ENCODE measurements at places on chromosomes 16 and 17.

- no peak for DNase-seq
Observed at GRCh38 chr17:1629504-1630310, 1.1 kb upstream of the SLC43A2 start.

GRCh38 chr16:55568207-55568606 lies 1.7 kb downstream of the CAPNS2 start:
- peak; percentile 26 for DNase-seq

- no peak for DNase-seq
Observed at GRCh38 chr16:58933186-58933585, 199.1 kb upstream of the GOT2 start.

DNA sequence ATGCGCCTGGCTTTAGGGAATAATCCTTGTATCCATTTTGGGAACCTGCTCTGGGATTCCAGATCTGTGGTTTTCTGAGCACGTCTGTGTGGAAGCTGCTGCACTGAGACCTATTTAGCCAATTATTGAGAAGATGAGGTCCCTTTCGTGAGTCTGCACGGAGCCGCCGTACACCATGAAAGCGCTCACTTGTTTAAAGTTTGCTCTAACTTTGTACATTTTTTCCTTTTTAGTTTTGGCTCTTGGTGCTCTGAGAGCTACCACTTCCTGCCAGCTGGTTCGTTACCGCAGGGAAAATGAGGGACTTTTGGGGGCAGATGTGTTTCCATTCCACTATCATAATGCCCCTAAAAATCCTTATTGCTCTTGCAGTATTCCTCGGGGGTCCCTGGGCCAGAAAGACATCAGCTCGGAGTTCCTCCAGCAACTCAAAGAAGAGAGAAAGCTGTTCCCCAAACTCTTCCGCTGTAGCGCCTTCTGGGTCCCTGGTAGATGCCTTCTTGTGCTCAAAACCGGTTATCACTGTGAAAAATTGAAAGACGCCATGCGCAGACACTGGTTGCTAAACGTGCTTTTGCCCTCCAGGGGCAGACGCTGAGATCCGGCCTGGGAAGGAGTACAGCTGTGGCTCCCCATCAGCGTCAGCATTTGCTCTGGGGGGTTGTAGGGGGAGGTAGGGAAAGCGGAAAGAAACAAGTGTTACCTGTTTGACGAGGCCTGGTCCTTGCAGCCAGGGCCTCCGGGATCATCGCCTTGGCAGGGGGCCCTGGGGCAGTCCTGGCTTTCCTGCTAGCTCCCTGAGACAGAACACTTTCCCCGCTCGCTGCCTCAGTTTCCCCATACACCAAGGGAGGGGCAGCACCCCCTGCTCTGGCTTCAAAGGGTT lies 238.1 kb downstream of the MRTFB start:
- DNase-seq = no peak

GRCh38 chr17:37190493-37190892 lies 185.3 kb upstream of the C17orf78 start:
- no peak for DNase-seq

- DNase-seq = no peak
Observed at GRCh38 chr17:67617304-67617899, 100.3 kb upstream of the NOL11 start.

GRCh38 chr16:30567160-30567990 lies 4.1 kb downstream of the ZNF688 start:
- DNase-seq = no peak

DNA sequence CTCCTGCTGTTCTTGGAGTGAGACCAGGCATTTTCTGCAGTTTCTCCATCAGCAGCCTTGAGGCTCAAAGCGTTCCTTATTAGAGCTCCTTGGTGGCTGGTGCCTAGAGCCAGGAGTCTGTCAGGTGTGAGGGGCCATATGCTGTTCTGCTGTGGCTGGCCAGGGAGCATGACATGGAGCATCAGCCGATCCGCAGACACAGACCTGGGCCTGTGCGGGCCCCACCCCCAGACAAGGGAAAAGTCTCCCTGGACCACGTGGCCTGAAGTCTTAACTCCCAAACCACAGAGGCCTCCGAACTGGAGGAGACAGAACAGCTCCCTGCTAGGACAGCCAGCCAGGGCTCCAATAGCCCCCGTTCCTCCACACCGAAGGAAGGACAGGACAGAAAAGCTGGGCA lies 162.7 kb upstream of the CIBAR2 start:
- no peak for DNase-seq

GRCh38 chr17:55056526-55056925 lies 88.0 kb downstream of the STXBP4 start:
- peak; percentile 38 for DNase-seq

GRCh38 chr17:36862116-36862920 lies 75.0 kb upstream of the LHX1 start:
- DNase-seq = no peak

DNA sequence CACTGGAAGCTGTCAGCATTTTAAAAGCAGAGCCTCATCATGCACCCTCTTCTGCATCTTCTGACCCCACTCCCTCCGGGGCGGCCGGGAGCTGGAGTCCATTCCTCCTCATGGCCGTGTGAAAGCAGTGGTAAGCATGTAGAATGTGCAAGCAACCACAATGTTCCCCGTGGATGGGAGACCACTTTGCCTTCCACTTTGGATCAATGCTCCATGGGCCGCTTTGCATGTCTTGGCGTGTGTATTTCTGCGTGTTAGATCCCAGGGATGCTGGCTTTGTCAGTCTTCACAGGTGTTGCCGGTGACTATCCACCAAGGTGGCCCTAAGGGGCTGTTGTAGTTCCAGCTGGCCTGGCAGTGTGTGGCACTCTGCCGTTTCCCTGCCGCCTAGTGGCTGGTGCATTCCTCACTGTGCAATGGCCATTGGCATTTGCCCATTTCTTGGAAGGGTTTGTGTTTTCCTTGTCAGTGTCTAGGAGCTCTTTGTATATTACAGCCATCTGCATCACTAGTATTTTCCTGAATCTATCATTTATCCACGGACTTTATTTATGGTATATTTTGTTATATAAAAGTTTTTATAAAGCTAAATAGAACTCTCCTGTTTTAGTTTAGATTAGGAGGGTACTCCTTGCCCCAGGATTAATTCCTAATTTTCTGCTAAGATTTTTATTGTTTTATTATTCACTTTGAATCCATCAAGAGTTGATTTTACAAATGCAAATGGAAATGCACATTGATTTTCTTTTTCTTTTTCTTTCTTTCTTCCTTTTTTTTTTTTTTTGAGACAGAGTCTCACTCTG lies 5.8 kb upstream of the ALDH3A1 start:
- peak; percentile 49 for DNase-seq

- DNase-seq = no peak
Observed at GRCh38 chr16:47045023-47045422, 71.5 kb upstream of the DNAJA2 start.

DNA sequence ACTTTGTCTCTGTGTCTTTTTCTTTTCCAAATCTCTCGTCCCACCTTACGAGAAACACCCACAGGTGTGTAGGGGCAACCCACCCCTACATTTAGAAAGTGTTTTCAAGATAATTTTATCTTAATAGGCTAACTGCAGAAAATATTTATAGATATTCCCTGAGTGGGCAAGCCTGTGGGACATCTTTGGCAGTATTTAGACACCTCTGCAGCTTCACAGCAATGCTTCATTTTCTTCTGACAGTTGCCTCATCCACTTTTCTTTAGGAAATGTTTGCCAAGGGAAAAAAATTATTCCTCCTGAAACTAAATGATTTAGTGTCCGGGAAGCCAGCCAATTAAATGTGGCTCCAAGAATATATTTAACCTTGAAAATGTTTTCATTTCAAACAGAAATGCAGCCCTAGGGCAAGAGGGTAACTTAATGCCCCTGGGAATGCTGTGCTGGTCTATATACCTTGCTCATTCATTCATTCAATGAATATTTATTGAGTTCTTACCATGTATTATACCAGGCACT lies 290.4 kb downstream of the ABCC12 start:
- DNase-seq = no peak

DNA sequence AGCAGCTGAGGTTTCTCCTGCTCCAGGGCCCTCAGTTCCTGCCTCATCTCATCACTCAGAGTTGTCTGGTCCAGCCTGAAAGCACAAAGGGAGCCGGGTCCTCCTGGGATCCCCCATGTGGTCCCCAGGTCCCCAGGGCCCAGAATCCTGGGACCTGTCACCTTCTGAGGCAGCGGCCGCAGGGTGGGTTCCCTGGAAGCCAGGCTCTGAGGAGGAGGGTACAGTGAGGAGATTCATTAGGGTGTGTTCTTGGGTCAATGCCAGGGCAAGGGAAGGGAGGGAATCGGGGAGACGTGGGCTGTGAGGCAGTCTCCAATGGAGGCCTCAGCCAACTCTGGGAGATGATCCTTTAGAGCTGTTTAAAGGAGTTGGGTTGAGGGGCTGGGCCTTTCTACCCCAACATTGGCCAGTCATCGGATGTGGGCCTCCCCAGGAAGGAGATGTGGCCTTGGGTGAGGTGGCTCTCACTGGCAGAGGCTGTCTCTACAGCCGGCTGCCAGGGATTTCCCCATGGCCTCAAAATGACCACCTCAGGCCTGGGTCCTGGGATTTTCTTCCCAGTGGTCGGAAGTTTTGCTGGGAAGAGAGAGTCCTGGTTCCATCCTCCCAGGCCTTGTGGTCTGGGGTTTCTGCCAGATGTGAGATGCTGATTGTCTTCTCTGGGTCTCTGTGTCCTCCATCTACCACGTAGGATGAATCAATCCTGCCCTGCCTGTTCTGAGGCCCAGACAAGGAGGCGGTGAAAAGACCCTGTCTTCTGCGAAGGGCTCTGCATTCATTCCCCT lies 47.3 kb downstream of the NLRP1 start:
- no peak for DNase-seq

DNA sequence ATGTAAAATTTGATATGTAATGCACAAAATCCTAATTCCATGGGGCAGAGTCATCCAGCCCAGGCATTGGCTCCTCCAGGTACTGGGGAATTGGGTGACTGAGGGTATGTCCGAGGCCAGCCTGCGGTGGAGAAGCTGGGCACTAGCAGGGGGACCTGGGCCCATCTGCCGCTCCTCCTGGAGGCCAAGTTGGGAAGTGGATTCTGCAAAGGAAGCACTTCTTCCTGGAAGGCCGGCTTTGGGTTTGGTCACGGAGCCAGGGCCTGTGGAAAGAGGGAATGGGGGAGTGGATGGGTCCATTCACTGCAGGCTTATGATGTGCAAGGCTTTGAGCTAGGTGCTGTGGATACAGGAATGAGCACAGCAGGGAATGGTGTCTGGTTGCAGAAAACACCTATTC lies 85.8 kb downstream of the GNAO1 start:
- DNase-seq = no peak

DNA sequence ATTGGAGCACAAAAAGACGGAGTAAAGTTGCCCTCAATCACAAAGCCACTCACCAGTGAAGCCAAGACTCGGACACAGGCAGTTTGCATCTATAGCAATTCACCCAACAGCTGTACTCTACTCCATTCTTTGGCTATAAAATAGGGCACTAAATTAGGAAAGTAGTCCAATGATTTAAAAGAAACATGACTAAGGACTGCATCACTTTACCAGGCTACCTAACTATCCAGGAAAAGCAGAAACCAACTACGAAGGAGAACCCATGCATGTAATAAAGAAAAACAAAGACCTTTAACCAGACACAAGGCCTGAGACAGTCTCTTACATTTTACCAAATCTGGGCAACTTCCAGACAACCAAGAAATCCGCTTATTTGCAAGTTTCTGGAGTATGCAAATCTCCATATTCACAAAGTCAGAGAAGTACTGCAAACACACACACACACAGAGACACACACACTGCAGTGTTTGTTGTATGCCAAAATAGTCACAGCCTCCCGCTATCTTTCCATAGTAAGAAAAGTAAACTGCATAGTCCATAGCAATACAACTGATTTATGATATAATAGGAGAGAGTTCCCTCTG lies 59.8 kb downstream of the CDH11 start:
- no peak for DNase-seq

DNA sequence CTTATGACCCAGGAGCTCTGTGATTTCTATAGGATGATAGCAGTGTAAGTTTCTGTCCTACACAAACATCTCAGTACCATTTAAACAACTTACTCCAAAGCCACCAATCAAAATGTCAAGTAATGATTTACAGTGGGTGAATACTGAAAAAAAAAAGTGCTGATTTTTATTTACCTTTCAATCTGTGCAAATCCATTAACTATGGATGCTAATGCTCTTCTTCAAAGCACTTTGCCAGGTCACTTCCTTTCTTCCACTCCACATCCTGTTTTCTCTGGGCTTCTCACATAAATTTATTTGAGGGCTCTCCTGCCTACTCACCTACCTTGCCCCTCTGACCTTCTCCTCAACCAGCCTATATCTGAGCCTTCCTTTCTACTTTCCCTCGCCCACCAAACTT lies 101.6 kb downstream of the SKAP1 start:
- no peak for DNase-seq

DNA sequence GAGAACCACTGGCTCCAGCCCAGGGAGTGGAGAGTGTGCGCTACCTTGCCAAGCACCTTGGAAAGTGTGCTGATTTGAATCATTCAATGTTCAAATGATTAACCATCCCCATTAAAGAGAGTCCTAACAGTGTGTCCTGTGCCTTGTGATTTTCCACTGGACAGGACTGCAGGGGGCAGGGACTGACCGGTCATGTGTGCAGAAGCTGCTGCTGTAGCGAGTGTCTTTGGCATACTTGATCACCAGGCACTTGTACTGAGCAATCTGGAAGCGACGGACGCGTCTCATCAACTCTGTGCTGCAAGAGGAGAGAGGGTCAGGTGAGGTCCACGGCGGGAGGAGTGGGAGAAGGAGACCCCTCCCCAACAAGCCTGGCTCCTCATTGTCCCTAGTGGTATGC lies 2.0 kb downstream of the TK1 start:
- no peak for DNase-seq

DNA sequence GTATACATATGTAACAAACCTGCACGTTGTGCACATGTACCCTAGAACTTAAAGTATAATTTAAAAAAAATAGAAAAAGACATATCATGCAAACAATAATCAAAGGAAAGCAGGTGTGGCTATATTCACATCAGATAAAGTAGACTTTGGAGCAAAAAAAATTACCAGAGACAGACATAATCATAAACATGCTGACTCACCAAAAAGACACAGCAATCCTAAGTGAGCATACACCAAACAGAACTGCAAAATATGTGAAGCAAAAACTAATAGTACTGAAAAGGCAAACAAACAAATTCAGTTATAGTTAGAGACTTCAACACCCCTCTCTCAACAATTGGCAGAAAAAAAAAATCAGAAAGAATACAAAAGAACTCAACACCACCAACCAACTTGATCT lies 29.9 kb downstream of the SHCBP1 start:
- no peak for DNase-seq

DNA sequence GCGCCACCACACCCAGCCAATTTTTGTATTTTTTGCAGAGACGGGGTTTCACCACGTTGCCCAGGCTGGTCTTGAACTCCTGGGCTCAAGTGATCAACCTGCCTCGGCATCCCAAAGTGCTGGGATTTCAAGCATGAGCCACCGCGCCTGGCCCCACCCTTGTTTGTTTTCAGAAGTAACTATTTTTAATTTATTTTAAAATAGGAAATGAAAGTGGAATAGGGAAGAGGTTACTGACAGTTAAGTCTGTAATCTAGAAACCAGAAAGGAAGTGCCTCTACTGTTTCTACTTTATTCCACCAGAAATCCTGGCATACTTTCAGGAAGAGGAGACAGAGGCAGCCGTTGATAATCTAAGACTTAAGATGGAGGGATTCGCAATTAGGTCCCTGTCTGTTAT lies 225.6 kb downstream of the TANC2 start:
- no peak for DNase-seq

All from NCI-H1105 (cell line).